ENCODE measurements at places on chromosomes 11 and 22. TPM values are rescaled to one million over a fixed set of nuclear protein-coding genes. Genes with fewer than 3 reads are reported as not detected.

Gene CHEK2
- 18.8 TPM for total RNA-seq

Gene BAIAP2L2
- total RNA-seq = 7.1 TPM

Gene MUS81
- total RNA-seq = 77.6 TPM

Gene OR10W1
- total RNA-seq = not detected

Gene EHF
- total RNA-seq = 1.1 TPM

Gene ANKK1
- total RNA-seq = 1.3 TPM

Measured in MCF 10A (cell line).